Tongue (tissue), 3 donors: ENCODE measurements at places on chromosomes 6 and 20. TPM values are rescaled to one million over a fixed set of nuclear protein-coding genes. Genes with fewer than 3 reads are reported as not detected.

DNA sequence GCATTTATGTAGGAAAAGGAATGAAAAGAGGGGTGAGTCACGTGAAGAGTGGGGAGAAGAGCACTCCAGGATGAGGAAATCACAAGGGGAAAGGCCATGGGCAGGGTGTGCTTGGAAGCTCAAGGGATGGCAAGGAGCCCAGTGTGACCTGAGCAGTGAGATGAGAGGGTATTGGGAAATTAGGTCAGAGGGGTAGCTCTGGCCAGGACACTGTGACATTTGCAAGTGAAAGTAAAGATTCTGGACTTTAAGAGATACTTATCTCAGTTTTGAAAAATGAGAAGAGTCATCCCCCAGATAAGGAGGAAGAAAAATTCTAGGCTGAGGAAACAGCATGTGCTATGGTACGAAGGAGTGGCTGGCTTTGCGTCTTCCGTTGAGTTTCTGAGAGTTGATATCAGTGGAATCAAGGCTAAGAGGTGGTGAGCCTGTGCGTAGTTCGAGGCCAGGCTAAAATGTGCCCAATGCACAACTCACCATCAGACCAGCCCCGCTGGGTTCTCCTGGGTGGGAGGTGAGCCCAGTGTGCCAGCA, 79.9 kb downstream of the GCLC start:
- DNase-seq: no peak

GATA5 gene
- total RNA-seq: not detected

GRCh38 chr20:43761386-43762340, 34.9 kb upstream of the GTSF1L start:
- DNase-seq: peak; percentile 26

- no peak for DNase-seq
Measured at GRCh38 chr6:11064836-11065235, 20.7 kb upstream of the ELOVL2 start.

- no peak for DNase-seq
Measured at GRCh38 chr6:159753081-159753872, 8.6 kb upstream of the ACAT2 start.

DNA sequence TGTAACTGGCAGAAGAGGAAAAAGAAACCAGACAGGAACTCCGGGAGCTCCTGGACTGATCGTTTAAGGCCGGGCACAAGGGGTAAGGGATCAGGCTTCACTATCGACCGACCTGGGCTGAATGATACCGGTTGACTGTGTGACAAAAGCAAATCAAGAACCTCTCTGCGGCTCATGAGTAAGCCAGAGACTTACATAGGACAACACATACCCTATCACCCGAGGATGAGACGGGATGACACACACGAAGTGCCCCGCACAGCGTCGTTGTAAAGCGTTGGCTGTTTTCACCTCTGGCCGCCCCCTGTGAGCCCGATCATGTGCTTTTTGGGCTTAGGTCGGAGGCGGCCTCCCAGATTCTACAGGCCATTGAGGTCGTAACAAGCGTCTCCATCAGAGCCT, 695 bp upstream of the TGIF2 start:
- peak; percentile 48 for DNase-seq

DNA sequence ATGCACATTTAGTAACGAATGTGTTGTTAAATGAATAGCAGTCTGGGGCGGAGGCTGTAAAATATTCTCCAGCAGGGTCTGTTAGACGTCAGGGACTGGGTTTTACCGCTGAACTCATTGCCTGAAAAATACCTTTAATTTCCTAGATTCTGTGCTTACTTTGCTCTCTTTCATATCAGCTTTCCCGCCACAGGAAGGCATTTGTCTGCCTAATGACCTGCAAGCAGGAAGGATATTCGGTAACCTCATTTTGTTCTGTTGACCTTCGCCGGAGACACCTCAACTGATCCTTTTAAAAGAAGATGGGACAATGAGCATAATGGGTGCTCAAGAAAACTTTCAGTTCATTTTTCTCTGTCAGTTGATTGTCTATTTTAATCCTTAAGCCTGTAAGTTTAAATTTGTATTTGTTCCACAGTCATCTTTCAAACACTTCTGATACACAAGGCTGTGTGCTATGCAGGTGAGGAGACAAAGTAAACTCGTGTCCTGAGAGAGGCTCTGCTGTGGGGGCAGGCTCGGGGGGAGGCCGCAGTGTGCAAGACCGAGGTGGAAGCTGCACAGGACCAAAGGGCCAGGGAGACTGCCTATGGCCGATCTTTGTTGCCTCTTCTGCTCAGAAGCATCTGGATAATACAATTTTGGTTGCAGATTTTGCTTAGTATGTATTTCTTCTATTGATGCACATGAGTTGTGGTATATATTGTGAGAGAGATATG, 27.4 kb upstream of the SIM1 start:
- no peak for DNase-seq

BPIFB1 gene
- total RNA-seq: 158 TPM

GRCh38 chr6:149453597-149454345, 31.0 kb downstream of the ZC3H12D start:
- no peak for DNase-seq

DNA sequence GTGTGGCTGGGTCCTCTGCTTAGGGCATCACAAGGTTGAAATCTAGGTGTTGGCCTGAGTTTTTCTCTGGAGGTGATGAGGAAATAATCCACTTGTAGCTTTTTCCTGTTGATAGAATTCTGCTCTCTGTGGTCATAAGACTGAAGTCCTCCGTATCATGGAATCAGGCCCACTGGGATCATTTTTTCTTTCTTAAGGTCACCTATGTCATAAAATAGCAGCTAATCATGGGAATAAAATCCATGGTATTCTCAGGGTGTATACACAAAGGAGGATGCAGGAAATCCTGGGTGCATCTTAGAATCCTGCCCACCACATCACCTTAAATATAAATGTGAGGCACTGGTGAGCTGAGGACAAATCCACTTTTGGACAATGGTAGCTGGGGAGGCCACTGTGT, 72.7 kb downstream of the PRDM1 start:
- DNase-seq: no peak

LST1 gene
- total RNA-seq: 1.5 TPM

GRCh38 chr6:83708546-83708969, 343 bp downstream of the SNAP91 start:
- DNase-seq: peak; percentile 28

PPP1R10 gene
- 18.8 TPM for total RNA-seq

CARMIL1 gene
- total RNA-seq: 14.0 TPM

- no peak for DNase-seq
Measured at GRCh38 chr6:137412562-137412961, 81.6 kb downstream of the OLIG3 start.

GRCh38 chr6:67680297-67680932, 954.7 kb upstream of the ADGRB3 start:
- no peak for DNase-seq

WFDC12 gene
- not detected for total RNA-seq
